ENCODE measurements at places on chromosomes 3 and 15. TPM values are rescaled to one million over a fixed set of nuclear protein-coding genes. Genes with fewer than 3 reads are reported as not detected.

DNA sequence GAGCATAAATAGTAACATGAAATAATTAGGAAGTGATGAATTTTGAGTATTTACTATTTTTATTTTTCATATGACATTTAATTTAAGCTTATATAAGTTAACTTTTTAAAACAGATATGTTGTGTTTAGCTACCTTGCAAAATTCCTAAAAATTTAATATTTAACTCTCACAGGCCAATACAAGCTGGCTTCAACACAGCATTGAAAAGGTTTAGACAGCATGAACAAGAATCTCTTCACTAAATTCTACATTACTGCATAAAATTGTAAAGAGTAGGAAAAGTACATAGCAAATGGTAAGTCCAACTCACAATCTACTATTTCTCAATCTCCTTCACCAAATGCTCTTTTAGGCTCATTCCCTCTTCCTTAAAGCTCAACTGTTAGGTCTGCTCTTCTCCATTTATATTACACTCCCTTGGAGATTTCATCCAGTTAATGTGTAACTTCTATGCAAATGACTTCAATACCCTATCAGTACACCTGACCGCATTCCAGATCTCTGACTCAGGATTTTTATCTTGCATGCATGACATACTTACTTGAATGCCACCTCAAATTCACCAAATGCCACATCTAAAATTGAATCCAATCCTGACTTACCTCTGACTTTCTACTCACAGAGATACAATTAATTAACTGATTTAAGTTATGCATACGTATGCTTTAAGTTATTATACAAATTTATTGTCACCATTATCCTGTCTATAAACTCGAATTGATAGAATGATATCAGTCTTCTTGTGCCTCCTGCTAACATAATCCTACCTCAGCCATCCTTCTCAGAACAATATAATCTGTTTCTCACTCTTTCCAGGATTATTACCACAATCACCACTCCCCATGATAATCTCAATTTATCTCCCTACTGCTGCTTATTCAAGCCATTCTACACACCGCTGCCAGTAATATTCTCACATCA is 127.0 kb downstream of the STAG1 start:
- DNase-seq: no peak

DNA sequence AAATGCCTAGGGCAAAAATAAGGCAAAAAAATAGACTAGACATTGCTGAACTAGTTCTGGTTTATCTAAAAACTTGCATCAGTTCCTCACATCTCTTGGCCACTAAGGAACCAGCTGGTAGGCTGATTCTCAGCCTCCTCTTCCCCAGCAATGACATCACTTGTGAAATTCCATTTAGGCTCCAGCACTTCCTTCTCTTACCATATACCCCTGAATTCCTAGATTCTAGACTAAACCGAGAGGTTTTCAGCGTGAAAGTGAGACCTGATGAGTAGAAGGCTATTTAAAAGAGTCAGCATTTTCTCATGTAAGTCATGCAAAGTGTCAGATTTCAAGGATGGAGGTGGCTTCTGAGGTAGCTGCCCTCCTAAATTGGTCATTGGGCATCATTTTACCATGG is 247.1 kb upstream of the CDIN1 start:
- DNase-seq: no peak

The MORF4L1 gene
- 279 TPM for total RNA-seq

The TPRA1 gene
- total RNA-seq: 57.2 TPM

The SPATA12 gene
- total RNA-seq: 0.12 TPM

Data from MCF 10A (cell line).